ENCODE measurements at places on chromosomes 5 and 9.

DNA sequence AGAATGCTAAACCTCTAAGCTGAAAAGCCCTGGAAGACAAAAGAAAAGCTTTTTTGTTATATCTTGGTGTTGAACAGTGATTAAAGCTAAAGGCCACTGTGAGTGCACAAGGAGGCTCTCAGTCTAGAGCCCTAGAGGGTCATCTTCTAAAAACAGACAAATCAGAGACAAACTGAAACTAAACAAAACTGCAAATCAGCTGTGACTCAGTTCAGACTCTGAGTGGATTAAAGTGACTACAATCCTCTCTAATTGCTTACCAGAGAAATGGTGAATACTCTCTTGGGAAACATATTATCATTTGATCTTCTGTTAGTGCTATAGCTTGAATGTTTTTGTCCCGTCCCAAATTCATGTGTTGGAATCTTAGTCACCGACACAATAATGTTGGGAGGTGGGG is 491.9 kb downstream of the CDH18 start:
- no peak for DNase-seq

GRCh38 chr5:32687499-32687831 is 23.7 kb upstream of the NPR3 start:
- DNase-seq, result no peak

DNA sequence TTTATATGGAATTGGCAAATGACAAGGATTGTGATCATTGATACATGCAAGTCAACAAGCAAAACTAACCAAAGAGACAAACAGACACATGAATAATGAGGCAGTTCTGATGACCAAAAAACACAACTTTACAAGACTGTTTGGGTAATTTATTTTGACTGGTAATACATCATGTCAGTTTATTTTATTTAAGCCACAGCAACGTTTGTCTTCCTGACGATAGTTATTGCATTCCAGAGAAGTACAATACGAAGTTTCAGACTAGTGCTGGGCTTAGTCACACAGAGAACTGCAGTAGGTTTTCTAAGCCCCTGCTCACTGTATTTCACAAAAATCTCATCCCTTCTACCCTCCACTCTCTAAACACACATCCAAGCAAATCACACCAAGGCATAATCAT is 514.2 kb downstream of the RAB3C start:
- no peak for DNase-seq

DNA sequence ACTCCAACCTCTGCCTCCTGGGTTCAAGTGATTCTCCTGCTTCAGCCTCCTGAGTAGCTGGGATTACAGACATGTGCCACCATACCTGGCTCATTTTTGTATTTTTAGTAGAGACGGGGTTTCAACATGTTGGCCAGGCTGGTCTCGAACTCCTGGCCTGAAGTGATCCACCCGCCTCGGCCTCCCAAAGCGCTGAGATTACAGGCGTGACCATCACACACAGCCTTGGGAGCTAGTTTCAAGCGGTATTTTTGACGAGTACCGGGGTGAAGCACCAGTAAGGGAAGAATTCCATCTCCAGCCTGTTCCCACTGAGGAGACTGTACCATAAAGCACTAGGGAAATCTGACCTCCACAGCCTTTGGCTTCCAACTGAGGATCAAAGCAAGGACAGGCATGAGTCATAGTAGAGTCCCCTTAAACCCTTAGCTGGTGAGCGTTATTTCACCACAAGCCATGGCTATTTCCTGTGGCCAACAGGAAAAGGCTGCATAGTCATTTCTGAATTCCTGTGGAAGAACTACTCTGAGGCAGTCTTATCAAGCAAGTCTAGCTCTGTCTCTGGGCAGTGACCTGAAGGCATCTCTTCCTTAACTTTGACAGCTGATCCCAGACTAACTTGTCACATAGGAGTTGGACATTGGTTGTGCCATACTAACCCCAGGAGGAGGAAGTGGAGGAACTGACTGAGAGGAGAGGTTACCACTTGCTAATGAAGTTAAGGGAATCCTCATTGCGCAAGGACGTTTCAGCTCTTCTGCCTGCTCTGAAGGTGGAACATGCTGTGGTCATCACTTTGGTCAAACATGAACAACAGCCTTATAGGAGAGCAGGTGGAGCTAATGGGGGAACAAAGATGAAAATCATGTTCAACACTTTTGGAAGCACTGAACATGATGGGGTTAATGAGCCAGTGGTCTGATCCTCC is 85.8 kb upstream of the DMRT1 start:
- no peak for DNase-seq

DNA sequence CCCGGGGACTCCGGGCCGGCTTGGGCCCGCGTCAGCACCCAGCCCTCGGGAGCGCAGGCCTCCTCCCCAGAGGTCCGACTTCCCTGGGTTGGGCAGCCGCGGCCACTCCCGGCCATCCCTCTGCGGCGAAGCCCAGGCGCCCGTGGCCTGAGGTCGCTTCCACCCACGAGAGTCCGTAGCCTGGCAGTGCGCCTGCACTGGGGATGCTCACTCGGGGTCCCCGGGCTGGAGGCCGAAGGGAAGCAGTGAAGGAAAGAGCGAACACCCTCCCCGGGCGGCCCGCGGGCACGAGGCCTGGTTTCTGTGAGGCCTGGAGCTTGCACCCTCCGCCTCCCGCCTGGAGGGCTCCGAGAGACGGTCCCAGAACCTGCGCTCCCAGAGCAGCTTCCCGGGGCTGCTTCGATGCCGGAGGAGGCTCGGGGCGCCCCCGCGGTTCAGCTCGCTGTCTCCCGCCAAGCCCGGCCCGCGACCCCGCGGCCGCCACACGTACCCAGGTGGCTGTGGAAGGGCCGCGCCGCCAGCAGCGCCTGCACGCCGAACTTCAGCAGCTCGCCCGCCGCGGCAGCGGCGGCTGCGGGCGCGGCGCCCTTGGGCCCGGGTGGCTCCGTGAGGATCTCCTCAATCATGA is 607 bp downstream of the BARX1 start:
- no peak for DNase-seq

DNA sequence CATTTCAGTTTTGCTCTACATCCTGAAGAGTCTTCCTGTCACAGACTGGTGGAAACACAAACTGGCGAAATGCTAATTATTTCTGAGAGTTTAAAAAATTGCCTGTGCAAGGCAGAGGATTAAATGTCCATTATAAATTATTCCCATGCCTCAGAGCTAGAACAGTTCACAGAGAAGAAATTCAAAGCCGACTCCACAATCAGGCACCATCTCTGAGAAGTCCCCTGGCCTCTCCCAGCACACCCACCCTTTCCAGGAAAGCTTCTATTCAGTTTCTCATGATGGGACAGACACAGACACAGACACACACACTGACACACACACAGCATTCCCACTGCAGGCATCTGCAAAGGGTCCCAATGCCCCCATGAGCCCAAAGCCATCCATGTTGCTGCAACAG is 253.1 kb downstream of the DENND1A start:
- no peak for DNase-seq

GRCh38 chr9:91274949-91275492 is 86.7 kb downstream of the AUH start:
- DNase-seq, result no peak

GRCh38 chr9:16516891-16517290 is 353.6 kb downstream of the BNC2 start:
- no peak for DNase-seq

GRCh38 chr5:14125262-14125661 is 17.9 kb upstream of the TRIO start:
- DNase-seq, result no peak

GRCh38 chr5:107671742-107672210 is 1.0 kb upstream of the EFNA5 start:
- no peak for DNase-seq

DNA sequence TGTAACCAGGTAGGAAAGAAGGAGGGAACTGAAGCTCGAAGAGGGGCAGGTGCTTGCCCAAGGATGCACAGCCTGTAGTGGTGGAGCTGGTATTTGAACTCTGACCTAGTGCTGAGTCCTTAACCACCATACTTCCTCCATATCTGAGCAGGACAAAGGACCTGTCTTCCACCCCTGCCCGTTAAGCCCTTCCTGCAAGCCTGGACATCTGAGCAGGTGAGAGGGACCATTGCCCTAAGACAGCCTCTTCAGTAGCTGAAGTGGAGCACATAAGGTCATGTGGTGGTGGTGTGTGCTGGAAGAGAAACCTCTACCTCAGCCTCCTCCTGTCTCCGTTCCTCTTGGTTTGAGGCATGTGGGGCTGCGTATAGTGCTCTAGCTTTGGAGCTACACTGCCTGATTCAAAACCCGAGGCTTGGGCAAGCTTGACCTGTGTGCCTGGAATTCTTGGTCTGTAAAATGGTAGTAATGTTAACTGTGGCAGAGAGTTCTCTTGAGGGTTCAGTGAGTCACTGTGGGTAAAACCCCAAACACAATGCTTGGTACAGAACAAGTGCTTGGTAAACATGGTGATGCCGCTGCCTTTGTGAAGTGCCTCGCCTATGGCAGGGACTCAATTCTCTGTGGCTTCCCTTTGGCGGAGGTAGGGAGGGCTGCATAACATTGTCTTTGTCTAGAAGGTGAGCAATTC is 7.4 kb downstream of the GALNT10 start:
- DNase-seq, result no peak

DNA sequence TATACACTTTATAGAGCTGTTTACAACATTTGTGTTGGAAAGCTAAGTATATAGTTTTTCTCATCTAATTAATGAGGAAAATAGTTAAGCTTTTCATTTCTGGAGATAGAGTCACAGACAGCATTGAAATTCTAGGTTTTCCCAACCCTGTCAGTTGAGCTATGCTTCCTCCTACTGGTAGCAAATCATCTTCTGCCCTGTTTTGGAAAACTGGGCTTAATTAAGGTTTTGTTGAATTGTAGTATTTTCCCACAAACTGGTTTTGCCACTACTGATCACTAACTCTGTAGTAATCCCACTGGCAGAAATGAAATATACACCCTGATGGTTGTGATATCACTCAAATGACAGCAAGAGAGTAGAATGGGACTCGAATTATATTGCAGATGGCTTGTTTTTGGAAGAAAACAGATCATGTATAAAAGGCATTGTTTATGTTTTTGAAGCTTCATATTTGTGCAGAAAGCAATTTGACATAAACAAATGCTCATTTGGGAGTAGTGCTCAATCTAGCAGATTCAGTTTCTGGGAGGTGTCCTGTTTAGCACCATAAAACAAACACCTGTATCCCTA is 46.6 kb downstream of the CD180 start:
- DNase-seq, result no peak

- DNase-seq, result no peak
Measured at GRCh38 chr5:39570403-39571027, 145.7 kb upstream of the DAB2 start.

DNA sequence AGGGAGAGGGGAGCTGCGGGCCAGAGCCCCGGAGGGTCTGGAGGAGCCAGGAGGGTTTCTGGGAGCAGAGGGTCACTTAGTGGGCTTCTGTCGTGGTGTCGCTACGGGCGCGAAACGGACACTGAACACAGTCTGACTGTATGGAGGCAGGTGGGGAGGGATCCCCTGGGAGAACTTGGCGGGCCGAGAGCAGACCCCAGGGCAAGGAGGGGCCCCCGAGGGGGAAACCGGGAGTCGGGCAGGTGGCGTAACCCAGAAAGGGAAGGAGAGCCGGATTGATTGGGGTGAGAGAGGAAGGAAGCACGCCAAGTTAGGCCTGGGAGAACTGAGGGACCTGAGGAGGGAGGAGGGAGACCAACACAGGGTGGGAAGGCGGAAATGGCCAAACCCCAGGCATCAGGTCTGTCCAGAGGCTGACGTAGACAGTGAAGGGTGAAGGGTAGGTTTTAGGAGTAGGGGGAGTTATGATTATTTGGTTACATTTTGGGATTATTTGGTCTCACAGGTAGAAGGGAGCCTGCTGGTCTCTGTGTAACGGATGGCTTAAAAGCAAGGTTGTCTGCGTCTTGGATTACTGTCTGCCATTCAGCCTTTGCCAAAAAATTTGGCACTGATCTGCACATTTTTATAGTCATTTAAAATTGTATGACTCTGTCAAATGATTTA is 3.3 kb upstream of the MSMP start:
- DNase-seq, result no peak

- no peak for DNase-seq
Measured at GRCh38 chr9:78958892-78959291, 612.9 kb upstream of the TLE4 start.

DNA sequence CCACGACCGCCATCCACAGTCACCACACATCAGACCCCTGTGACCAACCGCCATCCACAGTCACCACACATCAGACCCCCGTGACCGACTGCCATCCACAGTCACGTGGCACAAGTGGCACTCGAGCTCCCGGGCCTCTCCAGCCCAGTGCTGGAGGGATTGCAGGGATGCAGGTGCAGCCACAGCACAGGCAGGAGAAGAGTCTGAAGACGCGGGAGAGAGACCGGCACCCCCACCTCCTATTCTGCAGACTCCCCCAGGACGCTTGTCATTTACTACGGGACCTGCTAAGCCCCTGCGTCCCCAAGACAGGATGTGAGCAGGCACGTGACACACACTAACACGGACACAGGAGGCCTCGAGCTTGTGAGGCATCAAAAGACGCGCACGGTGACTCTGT is 21.1 kb downstream of the TERT start:
- no peak for DNase-seq

DNA sequence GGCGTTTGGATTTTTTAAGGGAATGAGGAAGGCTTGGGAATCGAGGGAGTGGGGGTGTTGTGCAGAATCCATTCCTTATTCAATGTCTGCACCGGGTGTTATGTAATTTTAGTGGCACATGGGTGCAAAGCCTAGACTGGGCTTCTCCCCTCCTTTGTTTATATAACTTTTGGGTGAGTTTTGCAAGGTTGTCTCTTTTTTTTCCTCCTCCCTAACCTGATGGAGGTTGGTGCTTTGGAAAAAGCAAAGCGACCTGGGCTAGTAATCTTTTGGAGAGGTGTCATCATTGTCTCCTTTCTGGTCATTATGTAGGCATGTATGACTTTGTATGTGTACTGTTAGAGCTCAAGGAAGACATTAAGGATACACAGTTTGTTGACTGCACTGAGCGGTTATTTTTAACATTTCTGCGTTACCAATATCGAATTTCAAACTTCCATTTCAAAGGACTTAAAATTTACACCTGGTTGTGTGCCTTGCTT is 3.1 kb downstream of the SMARCA2 start:
- no peak for DNase-seq

DNA sequence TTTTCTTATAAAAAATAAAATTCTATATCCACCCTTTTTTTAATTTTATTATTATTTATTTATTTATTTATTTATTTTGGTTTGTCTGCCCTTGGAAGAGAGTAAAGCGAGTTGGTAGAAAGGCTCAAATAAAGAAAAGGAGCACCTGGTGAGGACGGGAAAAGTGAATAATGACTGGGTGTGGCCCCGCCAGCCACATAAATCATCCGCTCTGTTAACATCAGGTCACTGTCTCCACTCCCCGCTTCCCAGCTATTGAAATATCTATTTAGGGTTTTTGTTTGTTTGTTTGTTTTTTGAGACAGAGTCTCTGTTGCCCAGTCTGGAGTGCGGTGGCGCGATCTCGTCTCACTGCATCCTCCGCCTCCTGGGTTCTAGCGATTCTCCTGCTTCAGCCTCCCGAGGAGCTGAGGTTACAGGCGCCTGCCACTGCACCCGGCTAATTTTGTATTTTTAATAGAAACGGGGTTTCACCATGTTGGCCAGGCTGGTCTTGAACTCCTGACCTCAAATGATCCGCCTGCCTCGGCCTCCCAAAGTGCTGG is 844 bp downstream of the POLR3G start:
- no peak for DNase-seq
